AG09319 (cell line): ENCODE measurements at places on chromosomes 5 and 9.

DNA sequence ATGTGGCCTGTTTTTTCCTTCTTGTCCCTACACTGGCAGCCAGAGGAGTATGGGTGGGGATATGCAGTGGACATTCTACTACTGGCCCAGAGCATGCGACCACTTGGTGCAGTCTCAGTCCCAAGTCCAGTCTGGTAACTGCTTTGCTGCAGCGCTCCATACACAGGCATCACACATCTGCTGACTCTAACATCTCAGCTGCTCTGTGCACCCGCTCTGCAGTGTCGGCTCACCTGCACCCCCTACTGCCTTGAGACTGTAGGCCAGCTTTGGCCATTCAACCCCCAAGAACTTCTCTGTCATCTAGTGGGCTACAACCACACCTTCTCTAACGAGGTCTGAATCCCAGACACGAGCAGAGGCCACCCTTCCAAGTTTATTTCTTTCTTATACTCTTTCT is 46.4 kb upstream of the SLCO6A1 start:
- DNase-seq, result no peak

GRCh38 chr5:115335301-115335700 is 38.8 kb upstream of the CCDC112 start:
- DNase-seq, result no peak

DNA sequence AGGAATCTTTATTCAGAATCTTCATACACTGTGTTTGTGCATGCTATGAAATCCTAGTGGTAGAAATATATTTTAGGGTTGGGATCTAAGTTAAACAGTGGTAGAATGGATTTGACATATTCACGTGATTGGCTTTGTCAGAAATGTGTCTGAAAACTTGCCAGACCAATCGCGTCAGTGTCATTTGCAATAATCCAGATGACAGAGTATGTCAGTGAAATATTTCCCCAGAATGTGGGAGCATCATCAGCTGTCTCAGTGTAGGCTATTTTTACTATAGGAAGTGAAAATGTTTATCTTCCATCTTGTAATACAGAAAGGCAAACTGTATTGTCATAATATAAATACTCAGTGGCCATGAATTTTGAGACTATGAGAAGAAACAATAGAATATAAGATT is 220.6 kb upstream of the EDIL3 start:
- no peak for DNase-seq

DNA sequence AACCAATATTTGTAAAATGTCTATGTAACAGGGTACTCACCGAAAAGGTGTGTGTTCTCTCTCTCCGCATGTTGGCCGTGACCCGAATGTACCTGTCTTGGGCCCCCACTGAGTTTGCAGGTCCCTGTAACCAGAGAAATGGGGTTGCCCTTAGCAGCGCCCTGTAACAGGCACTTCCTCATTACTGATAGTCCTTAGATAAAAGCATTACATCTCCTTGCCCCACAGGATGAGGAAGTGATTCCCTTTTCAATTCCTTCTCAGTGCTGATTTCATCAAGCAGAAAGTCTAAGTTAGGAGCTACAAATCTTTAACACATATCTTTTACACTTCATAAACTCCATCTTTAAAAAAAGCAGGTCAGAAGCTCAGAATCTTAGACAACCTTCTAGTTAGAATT is 15.2 kb upstream of the HMHB1 start:
- DNase-seq, result no peak

GRCh38 chr9:37652261-37652660 is 1.5 kb downstream of the FRMPD1 start:
- no peak for DNase-seq

DNA sequence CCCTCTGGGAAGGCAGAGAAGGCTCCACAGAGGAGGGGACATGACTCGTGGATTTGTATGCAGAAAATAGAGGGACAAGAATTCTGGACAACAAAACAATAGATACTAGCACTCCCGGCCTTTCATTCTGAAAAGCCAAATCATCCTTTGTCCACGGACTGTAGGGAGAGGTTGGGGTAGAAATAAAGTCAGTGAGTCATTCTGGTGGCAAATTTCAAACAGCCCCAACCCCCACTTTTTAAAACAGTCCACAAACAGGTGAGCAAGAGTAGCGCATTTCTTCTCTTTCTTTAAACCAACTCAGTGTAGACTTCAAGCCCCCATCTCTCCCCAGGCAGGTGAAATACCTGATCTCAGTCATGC is 56.1 kb downstream of the PTPDC1 start:
- no peak for DNase-seq

DNA sequence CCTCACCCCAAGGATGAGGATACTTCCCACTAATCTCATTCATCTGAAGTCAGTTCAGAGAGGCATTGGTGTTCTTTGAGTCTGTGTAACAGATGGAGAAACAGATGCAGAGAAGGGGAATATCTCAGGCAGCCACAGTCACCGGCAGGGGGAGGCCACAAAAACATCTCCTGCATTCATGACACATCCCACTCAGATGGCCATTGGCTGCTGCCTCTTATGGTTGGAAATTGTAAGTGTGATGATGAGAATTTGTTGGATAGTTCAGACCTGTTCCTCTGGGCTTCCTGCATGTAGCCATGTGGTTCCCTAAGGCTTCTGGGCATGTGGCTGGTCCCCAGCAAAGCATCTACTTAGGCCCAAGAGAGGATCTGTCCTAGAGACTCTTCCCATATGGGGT is 45.9 kb upstream of the GABRP start:
- DNase-seq, result no peak

DNA sequence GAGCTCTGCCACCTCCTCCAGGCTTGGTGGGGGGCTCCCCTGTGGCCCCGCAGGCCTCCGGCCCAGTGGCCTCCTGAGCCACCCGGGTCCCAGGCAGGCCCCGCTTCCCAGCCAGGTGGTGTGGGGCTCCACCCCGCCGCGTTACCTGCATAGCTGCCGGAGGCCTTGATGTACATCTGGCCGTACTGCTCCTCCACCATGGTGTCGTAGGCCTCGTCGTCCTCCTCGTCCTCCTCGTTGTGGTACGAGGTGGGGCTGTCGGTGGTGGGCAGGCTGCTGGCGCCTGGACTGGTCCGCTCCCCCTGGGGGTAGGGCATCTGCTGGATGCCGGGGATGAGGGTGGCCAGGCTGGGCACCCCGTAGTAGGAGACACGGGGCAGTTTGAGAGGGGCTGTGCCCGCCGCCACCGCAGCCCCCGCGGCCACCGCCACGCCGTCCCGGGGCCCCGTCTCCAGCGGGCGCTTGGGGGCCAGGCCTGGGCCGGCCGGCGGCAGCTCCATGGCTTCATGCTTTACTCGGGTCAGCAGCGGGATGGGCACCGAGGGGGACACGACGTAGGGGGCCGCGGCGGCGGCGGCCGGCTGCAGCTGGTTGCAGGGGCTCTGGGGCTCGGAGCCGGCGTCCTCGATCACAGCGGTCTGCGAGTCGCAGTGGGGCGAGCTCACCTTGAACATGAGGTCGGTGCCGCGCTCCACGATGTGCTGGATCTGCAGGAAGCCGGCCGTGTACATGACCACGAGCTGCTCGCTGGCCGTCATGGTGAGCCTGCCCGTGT is 45.4 kb downstream of the NACC2 start:
- no peak for DNase-seq

GRCh38 chr5:154077696-154078095 is 38.9 kb downstream of the MFAP3 start:
- DNase-seq, result no peak

DNA sequence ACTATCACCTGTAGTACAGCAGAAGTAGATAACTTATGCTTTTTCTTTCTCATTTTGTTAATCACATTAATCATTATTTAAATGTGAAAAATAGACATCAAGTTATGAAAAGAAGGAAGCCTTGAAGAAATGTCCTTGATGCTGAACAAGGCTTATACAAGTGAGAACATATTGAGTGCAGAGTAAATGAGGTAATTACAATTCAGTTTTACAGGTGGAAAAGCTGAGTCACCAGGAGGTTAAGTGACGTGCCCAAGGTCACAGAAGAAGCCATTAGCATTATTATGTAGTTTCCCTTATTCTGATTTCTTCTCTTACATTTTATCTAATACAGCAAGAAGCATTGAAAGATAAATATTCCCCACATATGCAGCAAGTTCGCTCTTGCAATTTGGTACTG is 998.5 kb upstream of the CDH6 start:
- DNase-seq, result no peak

- DNase-seq, result peak; percentile 81
Observed at GRCh38 chr9:98983295-98984268, 39.9 kb downstream of the COL15A1 start.

DNA sequence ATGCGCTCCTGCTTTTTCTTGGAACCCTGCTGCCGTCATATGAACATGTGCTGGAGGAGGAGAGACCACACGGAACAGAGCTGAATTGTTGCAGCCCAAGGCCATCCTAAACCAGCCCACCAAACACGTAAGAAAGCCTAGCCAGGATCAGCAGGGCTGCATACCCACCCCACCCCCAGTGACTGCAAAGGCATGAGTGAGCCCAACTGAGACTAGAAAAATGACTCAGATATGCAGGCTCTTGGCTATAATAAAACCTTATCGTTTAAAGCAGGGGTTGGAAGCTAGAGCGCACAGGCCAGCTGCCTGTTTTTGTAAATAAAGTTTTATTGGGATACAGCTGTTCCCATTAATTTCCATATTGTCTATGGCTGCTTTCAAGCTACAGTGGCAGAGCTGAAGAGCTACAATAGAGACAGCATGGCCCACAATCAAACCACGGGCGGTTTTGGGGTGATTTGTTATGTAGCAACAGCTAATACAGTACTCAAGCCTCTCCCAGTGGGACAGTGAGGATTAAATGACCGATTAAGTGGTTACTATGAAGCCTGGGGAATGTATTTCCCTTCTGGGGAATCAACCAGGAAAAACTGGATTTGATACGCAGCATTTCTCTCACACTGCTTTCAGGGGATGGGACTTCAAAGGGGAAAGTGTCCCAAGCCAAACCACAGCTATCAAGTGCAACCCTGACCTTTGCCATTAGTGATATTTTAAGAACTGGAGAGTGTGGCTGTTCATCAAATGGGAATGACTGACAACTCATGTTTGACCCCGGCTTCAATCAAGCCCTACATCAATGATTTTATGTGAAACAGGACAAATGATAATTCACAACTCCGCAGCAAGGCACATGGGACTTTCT is 6.3 kb downstream of the SHB start:
- DNase-seq, result no peak

GRCh38 chr9:11142965-11143738 is 530.4 kb upstream of the PTPRD start:
- no peak for DNase-seq

- DNase-seq, result peak; percentile 32
Observed at GRCh38 chr9:98775831-98776441, 20.4 kb downstream of the ANKS6 start.
